Ascending aorta (tissue), 2 donors: ENCODE measurements at places on chromosomes 7 and 10.

GRCh38 chr10:13526948-13527863 is 1.6 kb downstream of the BEND7 start:
- no peak for DNase-seq

DNA sequence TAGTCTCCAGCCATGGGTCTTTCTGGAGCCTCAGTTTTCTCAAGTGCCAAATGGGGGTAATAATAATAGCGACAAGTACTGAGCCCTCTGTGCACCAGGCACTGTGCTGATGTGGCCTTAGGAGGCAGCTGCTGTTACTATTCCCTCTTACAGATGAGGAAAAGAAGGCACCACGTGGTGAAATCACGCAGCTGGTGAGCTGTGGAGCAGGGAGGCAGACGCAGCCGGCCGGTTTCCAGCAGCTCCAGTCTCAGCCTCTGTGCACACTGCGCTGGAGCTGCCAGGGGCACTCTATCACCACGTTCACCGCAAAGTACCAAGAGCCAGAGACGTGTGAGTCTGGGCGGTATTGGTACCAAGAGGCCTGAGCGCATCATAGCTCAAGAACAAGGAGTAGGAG is 9.6 kb downstream of the PYROXD2 start:
- no peak for DNase-seq

DNA sequence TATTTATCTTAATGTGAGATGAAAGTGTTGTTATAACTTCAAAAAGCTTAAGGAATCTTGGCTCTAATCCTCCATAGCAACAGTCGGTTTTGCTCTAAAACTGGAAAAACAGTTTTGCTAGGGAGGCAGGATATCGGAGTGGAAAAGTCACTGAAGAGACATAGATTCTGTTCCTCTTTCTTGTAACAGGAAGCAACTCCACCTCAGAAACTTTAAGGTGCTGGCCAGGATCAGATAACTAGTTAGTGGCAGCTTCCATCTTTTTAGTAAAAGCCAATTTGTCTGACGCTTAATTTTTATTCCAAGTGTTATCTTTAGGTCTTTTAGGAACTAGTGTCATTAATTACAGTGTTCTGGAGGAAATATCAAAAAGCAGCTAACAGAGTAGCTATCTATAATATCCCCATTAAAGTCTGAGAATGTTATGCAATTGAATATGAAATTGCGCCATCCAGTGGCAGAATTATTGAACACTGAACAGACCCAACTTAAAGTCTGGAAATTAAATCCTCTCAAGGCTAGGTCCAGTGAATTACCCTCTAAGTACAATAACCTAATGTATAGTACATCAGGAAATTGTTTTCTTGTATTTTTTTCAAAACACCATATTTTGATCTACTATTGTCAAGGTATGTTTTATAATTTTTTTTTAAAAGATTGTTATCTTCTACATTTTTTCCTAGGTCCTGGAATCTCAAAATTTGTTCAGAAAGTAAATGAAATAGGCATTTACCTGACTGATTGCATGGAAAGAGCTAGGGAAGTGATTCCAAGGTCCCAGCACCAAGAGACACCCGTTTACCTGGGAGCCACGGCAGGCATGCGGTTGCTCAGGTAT is 65.9 kb upstream of the CC2D2B start:
- no peak for DNase-seq

GRCh38 chr7:143322760-143323633 is 7.1 kb downstream of the CLCN1 start:
- no peak for DNase-seq

DNA sequence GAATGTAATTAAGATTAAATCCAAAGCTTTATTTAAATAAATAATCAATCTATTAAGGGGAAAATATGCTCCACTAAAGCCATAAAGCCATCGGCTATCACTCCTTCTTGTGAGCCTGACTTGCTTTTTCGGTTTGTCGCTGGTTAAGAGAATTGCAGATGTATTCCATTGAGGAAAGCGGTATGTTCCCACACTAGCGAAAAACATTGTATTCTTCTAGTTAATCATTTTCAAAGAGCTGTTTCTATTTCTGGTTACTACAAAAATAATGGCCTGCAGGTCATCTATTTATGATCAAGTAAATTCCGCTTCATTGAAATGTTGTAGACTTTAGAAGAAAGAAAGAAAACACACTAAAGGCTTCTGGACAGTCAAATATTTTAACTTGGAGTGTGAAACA is 173.4 kb downstream of the CACNB2 start:
- no peak for DNase-seq

- no peak for DNase-seq
Measured at GRCh38 chr7:727806-728460, 852 bp upstream of the PRKAR1B start.

GRCh38 chr7:139850906-139851305 is 21.8 kb downstream of the TBXAS1 start:
- DNase-seq, result no peak

DNA sequence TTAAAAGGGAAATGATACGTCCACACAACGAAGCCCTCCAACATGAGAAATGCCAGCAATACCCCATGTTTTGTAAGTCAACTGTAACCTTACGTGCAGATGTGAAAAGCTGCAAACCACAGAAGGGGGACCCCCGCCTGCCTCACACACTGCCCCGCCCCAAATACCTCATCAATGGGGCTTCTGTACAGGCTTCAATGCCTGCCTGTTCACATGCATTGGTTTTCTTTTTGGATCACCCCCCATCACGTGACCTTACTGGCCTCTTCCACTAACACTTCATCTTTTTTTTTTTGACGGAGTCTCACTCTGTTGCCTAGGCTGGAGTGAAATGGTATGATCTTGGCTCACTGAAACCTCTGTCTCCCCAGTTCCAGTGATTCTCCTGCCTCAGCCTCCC is 224.0 kb downstream of the TNS3 start:
- peak; percentile 19 for DNase-seq

DNA sequence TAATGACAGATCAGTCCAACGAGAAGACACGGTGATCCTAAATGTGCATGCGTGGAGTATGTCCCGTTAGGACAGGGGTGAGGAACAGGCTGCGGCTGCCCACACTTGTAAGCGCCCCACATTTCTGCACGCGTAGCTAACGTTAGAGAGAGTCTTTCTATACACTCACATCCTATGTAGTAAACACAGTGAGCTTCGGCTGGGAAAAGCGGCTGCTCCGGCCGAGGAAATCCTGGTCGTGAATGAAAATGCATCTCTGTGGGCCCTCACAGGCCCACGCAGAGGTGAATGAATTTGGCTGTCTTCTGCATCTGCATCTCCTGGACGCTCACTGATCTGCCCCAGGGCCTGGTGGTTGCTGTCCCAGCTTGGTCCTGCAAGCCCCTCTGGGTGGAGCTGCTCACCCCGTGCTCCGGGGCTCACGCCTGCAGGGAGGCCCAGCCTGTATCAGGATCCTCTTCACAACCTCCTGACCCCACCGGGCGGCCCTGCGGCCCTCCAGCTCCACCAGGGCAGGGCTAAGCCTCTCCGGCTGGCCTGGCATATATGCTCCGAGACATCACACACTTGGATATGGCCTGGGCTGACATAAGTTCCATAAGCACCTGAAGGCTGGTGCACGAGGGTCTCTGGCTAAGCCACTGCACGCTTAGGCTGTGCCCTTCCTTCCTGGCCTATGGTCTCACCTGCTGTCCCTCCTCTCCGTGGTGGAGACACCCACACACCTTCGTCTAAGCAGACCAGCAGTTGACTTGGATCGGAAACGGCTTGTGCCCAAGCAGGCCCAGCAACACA is 117.9 kb upstream of the DIP2C start:
- no peak for DNase-seq
